HL-60 (cell line): ENCODE measurements at places on chromosomes 13 and 19.
A peak's percentile ranks its signal among the peaks of the same experiment; 100 is the strongest.

DNA sequence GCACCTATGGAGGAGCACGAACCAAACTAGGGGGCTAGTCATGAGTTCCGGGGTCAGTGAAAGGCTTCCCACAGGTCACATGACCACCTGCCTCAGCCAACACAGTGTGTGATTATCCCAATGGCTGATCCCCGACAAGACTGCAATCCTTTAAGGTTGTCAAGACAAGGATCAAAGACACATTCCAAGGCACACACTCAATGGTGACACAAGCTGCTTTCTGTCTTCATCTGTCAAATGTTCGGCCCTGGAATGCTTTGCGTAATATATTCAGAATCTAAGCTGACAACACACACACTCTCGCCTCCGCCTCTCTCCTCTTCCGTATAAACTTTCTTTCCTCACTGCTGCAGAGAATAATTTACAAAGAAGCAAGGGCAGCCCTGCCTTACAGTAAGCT, 11.7 kb downstream of the RANBP3 start:
- DNase-seq: no peak

DNA sequence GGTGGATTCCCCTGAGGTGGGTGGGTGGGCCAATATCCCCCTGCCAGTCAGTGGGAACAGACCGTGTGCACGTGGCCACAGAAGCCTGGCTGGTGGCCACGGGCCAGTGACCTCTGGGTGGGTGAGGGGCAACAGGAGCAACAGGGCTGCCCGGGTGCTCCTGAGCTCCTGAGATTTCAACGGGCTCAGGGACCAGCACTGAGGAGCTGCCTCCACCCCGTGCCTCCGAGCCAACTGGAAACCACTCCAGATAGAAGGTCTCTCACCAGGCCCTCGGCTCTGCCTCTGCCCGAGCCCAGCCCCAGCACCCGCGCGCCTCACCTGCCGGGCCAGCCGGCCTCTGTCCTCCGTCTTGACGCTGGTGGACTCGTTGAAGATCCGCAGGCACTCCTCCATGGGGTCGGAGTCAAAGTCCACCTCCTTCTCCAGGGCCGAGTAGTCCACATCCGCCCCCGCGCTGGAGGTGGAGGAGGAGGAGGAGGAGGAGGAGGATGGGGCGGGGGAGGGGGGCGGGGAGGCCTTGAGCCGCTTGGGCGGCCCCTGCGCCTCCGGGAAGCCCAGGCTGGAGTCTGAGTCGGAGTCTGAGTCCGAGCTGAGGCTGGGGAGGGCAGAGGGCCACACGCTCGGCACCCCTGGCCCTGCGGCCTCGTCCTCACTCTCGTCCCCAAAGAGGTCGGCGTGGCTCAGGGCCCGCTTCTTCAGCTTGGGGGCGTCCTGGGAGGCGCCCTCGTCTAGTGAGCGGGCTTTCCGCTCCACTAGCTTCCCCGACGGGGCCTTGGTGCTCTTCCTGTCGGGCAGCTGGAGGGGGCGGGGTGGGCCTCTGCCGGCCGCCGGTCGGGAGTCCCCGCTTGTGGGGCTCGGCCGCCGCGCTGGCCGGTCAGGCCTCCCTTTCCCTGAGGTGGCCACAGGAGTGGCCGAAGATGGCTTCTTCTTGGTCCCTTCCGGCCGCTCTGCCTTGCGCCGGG, 14.8 kb upstream of the ATP8B3 start:
- DNase-seq: no peak

DNA sequence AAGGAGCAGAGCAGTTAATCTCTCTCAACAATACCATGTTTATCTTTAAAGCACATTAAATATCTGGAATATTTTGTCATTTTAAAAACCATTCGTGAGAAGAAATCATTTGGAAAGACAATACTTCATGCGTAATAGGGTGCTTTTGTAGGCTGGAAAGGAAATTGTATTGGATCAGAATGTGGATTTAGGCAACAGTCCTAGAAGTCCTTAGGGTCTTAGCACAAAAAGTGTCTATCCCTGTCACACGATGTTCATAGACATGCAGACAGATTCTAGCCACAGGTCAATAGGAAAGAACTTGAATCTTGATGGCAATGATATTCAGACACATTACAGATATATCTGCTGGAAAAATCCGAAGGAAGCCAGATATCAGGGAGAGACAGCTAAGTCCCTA, 156.0 kb downstream of the KCTD12 start:
- DNase-seq: no peak

- peak; percentile 53 for DNase-seq
These were observed 1.2 kb downstream of the KL start for GRCh38 chr13:33017323-33017929.

- DNase-seq: no peak
These were observed 272.2 kb upstream of the KLF12 start for GRCh38 chr13:74406420-74406819.

DNA sequence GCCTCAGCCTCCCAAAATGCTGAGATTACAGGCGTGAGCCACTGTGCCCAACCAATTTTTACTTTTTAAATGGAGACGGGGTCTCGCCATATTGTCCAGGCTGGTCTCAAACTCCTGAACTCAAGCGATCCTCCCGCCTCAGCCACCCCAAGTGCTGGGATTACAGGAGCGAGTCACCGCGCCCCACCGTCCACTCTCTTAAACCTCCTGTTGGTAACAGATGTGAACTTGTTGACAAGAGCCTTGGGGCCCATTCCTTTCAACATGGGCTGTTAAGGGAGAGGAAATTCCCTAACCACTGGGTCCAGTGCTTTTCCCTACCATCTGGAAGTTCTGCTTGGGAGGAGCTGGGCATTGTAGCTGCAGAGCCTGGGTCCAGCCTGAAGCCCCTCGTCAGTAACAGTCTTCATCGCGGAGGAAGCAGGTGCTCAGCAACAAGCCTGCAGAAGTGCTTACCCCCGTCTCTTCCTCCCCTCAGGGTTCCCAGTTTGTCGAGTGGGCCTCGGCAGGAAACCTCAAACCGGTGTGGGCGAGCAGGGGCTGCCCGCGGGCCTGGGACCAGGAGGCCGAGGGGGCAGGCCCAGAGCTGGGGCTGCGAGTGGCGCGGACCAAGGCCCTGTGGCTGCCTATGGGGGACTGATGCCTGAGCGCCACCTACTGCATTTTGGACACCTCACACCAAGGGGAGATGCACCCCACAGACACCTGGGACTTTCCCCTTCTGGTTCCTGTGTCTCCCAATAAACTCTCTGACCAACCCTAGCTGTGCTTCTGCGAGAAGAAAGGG, 4.0 kb upstream of the FLT3LG start:
- no peak for DNase-seq

DNA sequence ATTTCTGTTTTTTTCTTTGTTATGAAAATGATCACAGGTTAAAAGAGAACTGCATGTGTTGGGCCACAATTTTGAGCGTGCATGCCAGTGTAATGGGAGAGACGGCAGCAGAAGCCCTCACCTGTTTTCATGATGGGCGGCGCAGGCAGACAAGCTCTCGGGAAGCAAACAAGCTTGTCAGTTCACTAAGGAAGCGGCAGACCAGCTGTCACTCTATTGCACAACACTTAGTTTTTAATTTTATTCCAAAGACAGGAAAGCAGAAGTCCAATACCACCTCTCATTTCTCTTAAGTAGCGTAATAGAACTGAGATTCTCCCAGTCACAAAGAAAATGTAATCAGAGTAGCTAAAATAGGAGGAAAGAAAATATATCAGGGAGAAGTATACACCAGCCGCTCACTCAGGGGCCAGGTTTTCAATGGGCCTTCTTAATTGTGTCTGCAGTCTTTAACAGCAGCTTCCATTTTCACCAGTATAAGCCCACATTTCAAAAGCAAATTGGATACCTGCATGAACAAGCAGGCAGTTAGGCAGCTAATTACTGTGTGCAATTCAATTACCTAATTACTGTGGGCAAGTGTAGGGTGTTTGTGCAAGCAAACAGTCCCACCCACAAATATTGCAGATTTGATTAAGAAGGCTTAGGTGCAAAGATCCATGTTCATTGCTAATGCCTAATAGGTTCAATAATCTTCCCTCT, 711.4 kb downstream of the DIAPH3 start:
- DNase-seq: peak; percentile 20

DNA sequence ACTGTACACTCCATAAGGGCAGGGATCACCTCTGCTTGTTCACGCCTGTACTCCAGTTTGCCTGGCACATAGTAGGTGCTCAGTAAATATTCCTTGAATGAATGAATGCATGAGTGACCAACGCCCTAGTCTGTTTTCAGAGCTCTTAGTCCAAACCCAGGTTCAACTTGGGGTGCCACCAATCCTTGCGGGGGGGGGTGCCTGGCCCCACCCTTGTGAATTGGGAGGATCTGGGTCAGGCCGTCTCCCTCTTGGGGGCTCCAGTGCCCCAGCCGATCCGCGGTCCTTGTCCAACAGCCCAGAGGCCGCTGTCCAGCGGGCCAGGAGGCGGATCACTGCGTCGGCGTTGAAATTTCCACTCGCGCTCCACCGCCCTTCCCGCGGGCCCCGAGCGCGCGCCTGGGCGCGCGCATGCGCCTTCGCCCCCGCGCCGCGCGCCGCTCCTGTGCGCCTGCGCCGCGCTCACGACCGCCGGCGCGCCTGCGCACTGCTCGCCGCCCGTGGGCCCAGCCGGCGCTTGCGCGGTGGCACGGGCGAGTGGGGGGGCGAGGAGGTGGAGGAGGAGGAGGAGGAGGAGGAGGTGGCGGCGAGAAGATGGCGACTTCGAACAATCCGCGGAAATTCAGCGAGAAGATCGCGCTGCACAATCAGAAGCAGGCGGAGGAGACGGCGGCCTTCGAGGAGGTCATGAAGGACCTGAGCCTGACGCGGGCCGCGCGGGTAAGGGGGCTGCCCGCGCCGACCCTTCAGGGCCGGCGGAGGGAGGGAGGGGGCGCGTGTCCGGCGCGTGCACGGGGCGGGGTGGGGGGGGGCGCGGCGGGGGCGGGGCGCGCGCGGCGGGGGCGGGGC, at the start of gene CRTC1:
CRTC1 (plus strand) TSS at position 572 of the 849 bp plus-strand sequence; CDS start at position 595, 23 bp downstream.
- peak; percentile 89 for DNase-seq

GRCh38 chr19:4448147-4448985, 9.2 kb downstream of the UBXN6 start:
- no peak for DNase-seq
